ENCODE measurements at places on chromosomes 11 and 22.

DNA sequence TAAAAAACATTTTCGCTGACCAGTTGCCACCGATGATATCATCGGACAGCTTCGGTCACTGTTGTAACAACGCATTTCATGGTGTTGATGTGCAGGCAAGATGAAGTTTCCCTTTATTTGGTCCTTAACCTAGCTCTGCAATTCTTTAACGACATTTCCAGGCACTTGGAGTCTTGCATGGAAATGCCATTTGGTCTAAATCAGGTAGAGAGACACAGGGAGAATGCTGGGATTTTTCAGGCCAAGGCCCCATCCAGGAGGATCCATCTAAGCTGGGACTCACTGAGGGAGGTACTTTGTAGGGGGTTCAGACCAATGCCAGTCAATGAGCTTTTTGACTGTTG is 121.5 kb upstream of the RCN1 start:
- DNase-seq: no peak

DNA sequence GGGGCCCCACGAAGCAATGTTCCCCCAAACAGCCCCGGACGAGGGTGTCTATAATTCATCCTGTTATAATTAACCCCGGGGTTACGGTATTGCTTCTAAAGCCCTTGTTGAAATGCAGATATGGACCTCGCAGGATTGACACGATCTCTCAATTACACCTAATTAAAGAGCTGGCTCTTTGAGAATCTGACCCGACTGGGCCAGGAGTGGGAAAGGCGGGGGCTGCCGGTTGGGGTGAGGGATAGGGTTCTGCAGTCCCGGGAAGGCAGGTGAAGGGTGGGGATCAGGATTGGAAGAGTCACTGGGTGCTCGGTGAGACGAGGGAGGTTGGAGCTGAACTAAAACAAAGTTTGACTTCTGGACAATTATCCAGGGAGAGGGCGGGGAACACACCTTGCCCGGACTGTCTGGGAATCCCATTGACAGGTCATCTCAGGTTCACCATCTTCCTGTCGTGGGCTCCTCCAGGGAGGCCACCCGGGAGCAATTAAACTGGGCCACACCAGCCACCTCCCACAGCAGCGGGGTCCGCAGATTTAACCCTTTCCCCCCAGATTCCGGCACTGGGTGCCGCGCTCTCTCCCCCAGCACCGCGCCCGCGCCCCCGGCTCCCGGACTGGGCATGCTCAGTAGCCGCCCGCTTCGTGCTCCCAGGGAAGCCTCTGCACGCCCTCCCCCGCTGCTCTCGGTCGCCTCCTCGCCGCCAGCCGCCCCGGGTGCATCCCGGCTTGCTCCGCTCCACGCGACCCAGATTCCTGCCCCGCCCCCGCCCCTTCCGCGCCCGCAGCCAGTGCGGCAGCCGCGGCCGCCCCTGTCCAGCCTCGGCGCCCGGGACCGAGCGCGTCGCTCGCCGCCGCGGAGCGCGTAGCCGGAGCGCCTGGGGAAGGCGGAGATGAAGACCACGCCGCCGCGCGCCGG is at the start of gene ELMOD1:
Gene ELMOD1 (plus strand): TSS at position 688 of the 918 bp plus-strand sequence. CDS start 27,043 bp downstream, outside the sequence.
- peak; percentile 43 for DNase-seq

GRCh38 chr11:59199546-59200422 is 12.9 kb downstream of the MPEG1 start:
- no peak for DNase-seq

- DNase-seq: no peak
Observed at GRCh38 chr11:67194096-67194495, 72.2 kb upstream of the GRK2 start.

DNA sequence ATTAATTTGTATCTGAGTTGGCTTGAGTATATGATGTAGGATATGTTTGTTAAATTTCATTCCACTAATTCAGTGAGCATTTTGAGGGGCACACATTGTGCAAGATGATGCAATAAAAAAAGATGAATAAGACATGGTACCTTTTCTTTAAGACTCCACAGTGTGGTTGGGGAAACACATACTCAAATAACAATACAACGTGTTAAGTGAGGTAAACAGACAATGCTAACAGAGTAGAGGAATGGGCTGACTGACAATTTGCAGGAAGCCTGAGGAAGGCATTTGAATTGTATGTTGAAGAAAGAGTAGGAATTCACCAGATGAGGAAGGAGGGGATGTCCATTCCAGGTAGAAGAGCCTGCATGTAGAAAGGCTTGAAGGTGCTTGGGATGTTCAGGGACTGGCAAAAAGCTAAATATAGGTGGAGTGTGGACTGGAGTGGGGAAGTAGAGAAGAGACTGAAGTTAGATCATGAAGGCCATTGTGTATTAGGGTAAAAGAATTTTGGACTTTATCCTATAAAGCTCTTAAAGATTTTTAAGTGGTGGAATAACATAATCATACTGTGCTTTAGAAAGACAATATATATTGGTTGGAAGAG is 6.8 kb downstream of the RNF169 start:
- no peak for DNase-seq

DNA sequence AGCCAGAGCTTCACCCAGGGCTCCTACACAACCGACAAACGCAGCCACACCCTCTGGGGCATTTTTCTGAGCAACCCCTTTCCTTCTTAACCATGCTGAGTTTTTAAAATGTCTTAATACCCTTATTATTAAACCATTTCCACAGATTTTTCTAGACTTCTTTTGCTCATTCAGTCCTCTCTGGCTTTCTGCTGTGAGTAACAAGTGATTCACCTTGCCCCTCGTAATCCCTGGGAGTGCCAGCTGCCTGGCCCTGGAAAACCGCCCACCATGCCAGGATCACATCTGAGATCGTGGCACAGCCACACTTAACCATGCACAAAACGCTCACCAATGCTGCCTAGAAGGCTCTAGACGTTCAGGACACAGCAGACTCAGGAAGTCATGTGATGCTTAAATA is 25.4 kb downstream of the YPEL1 start:
- no peak for DNase-seq

DNA sequence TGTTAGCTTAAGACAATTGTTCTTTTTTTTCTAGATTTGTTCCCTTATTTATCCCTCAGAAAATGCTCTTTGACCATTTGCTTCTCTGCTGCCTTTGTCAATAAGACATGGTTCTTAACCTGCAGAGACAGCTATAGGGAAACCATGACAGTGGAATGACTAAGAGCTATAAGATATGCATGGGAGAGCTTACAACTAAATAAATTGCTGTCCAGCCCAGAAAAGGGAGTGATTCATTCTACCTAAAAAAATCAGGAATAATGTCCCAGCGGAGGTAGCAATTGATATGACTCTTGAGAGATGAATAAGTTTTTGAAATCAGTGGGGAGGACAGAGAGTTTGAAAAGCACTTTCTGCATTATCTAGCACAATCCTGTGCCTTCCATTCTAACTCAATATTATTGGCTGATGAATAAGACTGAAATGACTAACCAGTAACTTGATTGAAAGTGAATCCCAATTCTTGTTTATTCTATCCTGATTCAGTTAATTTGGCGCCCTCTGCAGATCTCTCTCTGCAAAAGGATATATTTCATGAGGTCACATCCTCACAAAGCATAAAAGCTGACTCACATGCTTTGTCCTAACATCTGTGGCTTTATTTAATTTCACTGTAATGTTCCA is 680.5 kb upstream of the API5 start:
- peak; percentile 11 for DNase-seq

GRCh38 chr11:34292111-34292510 is 65.7 kb downstream of the ABTB2 start:
- no peak for DNase-seq

DNA sequence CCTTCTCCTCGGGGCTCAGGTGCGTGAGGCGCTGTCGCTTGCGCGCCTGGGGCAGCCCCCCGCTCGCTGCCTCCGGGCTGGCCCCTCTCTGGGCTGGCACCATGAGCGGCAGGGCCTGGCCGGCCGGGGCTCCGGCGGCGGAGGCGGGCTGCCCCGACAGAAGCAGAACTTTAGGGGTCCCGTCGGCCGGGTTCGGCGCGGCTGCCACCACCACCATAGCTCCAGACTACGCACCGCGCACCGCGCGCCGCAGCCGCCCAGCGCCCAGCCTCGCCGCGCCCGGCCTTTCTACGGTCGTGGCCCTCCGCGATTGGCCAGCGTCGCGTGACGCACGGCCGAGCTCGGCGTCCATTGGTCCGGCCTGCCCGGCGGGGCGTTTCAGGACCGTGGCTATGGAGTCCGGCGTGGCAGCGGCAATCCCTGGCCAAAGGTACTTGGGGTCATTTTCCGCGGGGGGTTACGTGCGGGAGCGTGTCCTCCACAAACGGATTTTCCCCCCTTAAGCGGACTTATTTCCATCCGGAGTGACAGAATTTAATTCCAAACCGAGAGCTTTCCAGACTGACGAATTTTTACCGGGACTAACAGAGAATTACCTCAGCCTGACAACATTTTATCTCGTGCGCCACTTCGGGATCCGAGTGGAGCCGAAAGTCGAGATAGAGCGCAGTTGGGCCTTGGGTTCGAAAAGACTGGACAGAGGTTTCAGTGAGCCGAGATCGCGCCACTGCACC is at the start of gene XBP1:
Gene XBP1 (minus strand): TSS at position 262 of the 734 bp plus-strand sequence.
- peak; percentile 87 for DNase-seq

DNA sequence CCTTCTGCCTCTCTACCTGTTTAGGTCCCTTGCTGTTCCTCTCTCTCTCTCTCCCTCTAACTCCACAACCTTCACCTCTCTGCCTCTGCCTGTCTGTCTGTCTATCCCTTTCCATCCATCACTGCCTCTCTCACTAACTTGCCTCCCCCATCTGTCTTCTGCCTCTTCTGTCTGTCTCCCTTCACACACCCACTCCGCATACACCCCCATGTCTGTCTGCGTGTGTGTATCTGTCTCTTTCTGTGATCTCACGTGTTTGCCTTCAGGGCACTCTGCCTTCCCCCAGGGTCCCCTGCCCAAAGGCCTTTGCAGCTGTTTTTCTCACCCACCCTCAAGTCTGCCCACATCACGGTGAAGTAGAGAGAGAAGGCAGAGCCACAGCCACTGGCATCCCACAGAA is 7.9 kb downstream of the RTN4RL2 start:
- no peak for DNase-seq

- DNase-seq: no peak
Observed at GRCh38 chr22:20002128-20002527, 14.5 kb downstream of the ARVCF start.

DNA sequence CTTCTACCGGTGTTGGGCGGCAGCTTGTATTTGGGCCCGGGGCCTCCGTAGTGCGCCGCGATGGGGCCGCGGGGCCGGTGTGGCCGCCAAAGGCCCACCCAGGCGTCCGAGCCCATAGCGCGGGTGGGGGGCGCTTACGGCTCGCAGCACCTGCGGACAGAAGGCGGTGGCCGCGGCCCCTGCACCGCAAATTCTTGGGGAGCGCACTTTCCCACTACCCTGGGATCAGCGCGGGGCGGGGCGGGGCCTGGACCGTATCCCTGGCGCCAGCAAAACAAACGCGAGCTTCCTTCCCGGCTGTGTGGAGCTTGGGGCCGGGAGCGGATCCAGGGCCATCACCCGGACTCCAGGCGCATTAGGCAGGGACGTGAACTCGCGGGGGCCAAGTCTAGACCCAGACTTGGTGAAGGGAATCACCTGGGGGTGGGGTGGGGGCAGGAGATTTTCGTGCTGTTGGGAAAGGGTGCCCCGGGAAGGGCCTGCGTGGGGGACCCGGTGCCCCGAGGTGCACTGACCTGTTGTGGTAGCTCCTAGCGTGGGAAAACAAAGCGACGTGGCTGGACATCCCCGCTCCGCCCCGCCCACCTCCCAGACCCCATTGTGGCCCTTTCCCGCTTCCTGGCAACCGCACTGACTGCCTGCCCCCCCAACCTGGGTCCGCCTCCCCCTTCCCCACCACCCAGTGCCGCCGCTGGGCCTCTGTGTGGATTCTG is 2.3 kb upstream of the TYMP start:
- DNase-seq: peak; percentile 14

DNA sequence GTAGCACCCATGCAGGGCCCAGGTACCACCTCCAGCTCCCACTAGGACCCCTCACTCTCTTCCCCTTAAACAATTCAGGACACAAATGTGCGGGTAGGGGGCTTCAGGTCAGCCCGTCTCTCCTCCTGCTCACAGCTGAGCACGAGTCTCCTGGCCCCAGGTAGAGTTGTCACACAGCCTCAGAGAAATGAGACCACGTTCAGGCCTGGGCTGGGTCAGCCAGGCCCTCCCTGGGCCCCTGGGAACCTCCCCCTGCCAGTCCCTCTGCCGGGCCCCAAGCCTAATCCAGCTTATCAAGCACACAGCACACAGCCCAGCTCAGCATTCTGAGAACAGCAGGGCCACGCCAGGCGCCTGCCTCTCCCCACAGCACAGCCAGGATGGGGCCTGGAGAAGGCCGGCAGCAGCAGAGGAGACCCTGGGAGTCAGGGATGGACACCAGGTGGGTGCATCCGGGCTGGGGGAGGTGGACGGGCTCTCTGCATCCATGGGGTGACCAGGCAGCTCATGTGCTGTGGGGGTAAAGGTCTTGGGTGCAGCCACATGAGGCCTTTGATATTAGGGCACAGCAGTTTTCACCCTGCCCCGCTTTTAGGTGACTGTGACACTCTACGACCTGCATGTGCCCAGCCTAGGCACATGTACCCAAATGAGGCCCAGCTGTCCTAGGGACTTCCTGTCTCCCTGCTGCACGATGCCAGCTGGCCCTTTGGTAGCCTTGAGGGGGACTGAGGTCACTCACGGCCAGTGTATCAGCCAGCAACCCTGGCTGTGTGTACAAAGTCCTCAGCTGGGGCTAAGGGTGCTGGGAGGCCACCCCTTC is 87.0 kb downstream of the MORC2 start:
- DNase-seq: no peak

DNA sequence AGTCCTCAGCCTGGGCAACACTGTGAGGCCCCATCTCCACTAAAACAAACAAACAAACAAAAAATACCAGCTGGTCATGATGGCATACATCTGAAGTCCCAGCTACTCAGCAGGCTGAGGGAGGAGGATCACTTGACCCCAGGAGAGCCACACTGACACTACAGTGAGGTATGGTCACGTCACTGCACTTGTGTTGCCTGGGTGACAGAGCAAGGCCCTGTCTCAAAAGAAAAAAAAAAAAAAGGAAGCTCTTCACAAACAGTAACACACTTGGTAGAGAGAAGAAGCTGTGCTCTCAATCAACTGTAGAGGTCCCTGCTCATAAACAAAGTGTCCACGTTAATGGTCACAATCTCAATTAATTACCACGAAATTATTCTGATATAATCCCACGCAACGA is 401.6 kb upstream of the CCDC90B start:
- no peak for DNase-seq

- DNase-seq: no peak
Observed at GRCh38 chr11:18455686-18456372, at the start of gene LDHAL6A. TSS of gene LDHAL6A (plus strand) at chr11:18455856. CDS start at chr11:18456681, 825 bp downstream.

DNA sequence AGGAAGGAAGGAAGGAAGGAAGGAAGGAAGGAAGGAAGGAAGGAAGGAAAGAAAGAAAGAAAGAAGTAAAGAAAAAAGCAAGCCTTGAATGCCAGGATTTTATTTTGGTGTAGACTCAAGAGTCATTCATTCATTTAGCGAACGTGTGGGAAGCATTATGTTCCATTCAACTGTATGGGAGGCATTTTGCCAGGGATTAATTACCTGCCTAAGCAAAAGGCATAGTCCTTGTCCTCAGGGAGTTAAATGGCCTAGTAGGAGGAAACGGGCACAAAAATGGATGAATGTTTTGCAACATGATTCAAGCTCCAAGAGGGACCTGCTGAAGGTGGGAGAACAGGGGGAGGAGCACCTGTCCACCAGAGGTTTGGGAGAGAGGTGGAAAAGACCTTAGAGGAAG is 16.2 kb upstream of the ZNRF3 start:
- no peak for DNase-seq

Measured in NCI-H2081 (cell line).